Stimulated activated CD8-positive, alpha-beta memory T cell treated with anti-CD3 and anti-CD28 coated beads, Interleukin-15, amount 100 ng/mL, for 24 hours (primary cell): ENCODE measurements at places on chromosomes 5 and 9.

GRCh38 chr5:135331612-135332011 is 67.4 kb downstream of the MACROH2A1 start:
- DNase-seq = no peak

- DNase-seq = no peak
Observed at GRCh38 chr5:124606093-124606492, 140.3 kb downstream of the ZNF608 start.

DNA sequence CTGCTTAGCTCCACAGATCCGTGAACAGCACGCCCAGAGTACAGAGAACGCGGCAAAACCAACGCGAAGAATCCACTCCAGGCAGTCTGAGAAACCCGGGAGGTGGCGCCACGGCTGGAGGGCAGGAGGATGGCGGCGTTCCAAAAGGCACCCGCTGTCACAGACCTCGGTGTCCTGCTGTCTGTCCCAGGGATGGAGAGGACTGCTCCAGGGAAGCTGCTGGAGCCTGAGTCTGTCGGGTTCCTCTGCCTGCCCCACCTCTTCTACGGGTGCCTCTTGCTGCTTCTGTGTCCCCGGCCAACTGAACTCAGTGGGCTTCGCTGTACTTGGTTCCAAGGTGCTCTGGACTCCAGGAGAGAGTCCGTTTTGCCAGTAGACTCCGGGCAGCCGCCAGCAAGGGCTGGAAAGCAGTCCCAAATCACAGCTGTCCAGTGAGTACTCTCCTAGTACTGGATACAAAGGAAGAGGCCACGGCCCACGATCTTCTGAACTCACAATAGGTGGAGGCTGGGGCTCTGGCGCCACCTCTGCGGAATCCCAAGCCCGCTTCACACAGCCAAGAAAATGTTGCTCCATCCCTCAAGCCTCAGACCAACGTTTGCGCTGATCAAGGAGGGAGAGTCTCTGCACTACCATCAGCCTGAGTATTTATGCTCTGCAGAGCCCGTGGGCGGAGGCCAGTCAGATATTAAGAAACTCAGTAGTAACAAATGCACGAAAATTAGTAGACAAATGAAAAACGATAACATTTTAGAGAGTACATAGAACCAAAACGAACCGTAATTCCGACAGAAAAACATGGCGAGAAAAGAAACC is 440 bp downstream of the ANXA2R start:
- no peak for DNase-seq

GRCh38 chr9:38026021-38026809 is 42.8 kb downstream of the SHB start:
- DNase-seq = no peak

DNA sequence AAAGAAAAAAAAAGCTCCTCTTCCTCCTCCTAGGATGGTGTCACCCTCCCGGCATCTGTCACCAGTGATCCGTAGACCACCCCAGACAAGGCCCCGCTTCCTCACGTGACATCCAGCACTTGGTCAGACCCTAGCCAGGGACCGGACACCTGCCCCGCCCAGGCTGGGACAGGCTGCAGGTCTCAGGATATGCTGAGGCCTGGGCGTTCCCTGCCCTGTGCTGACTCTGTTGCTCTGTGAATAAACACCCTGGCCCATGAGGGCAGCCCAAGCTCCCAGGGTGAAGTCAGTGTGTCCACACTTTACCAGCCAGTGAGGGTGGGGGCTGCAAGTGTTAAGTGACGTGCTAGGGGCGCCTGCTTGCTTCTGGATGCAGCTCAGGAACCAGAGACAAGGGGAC is 5.6 kb downstream of the EDF1 start:
- DNase-seq = no peak

DNA sequence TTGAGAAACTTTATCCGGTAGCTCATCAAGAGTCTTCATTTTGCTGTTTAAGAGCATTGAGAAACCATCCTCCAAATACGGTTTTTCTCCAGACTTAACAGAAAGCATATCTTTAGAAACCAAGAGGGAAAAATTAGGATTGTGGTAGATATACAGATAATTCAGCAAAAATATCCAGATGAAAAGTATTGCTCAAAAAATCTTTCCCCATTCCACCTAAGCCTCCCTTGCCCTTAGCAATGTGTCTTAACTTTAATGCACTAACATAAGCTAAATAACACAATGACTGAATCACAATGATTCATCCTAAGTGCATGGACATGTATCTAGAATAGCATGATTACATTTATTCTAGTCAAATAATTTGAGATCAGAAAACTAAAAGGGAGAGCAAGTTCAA is 130.3 kb upstream of the TARS1 start:
- no peak for DNase-seq

DNA sequence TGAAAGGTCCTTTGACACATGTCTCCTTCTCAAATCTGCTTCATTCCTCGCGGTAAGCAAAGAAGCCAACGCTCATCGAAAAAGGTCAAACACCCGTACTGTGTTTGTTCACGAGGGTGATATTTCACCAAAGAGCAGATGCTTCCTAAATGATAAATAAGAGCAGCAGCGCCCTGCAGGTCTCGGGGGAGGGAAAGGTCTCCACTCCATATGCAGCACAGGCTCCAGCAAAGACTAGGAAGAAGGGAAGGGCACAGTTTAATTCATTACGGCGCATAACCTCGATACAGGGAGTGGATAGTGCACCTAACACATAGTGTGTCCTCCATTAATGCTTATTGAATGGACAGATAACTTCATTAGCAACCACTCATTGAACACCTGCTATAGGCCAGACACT is 593.3 kb downstream of the CDK5RAP2 start:
- no peak for DNase-seq

- no peak for DNase-seq
Observed at GRCh38 chr9:69899491-69899890, 78.9 kb downstream of the CFAP95 start.

- no peak for DNase-seq
Observed at GRCh38 chr5:112203229-112203628, 215.8 kb downstream of the EPB41L4A start.

- DNase-seq = no peak
Observed at GRCh38 chr5:178116143-178116885, 3.0 kb downstream of the N4BP3 start.
